ENCODE measurements at places on chromosomes 2 and 18.

DNA sequence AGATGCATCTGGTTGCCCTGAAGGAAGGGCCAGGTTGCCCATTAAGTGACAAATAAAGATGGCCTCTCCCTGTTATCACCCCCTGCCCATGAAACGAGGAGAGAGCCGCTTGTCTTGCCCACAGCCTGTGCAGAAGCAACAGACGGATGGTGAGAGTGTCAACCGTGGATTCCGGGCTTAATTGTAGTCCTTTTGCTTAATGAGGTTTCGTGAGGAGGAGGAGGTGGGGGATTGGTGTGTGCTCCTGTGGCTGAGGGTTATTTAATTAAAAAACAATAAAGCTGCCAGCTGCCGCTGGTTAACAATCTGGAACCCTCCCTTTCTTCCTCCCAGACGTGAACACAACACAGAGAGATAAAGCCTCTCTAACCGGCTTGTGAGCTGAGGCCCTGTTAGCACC is 188.0 kb upstream of the PARD3B start:
- no peak overlapping the region for H3K4me3 ChIP-seq
- no peak for DNase-seq
- no peaks in the 10 kb centered on the region for H3K36me3 ChIP-seq
- H3K27ac ChIP-seq, result no peak overlapping the region

DNA sequence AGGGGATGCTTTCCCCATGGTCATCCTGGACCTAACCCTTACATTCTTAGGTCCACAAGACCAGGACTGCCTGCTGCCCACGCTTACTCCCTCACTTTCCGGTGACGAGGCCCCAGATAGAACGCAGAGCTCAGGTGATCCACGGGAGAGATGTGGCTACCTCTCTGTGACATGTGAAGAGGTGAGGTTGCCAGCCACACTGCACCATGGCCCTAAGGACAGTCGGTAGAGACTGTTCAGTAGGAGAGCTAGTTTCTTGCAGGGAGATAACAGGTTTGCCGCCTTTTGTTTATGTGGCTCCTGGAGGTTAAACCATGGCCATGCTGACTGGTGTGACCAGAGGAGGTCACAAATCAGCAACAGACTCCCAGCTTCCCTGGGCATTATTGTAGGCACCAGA is 71.4 kb downstream of the WDSUB1 start:
- no peak overlapping the region for H3K4me3 ChIP-seq
- no peak overlapping the region for H3K27ac ChIP-seq
- DNase-seq, result no peak
- no peaks in the 10 kb centered on the region for H3K27me3 ChIP-seq
- H3K36me3 ChIP-seq, result peaks cover 59% of the 10 kb centered on the region

DNA sequence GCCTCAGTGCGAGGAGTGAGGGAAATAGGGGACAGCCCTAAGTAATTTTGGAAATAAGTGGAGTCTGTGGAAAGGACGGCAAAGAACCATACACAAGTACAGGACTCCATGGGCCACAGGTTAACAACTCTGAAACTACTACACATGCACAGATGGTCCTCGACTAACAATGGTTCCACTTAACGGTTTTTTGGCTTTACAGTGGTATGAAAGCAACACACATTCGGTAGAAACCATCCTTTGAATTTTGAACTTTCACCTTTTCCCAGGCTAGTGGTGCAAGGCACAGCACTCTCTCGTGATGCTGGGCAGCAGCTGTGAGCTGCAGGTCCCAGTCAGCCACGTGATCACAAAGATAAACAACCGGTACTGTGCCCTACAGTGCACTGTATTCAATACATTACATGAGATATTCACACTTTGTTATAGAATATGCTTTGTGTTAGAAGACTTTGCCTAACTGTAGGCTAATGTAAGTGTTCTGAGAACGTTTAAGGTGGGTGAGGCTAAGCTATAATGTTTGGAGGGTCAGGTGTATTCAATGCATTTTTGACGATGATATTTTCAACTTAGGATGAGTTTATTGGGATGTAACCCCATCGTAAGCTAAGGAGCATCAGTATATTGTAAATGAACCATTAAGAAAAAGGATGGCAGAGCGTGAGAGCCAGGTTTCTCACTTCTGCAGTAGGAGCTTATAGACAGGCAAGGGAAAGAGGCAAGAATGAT is 44.6 kb downstream of the TBC1D8 start:
- no peaks in the 10 kb centered on the region for H3K27me3 ChIP-seq
- peaks cover 80% of the 10 kb centered on the region for H3K4me1 ChIP-seq
- H3K27ac ChIP-seq, result peak overlapping the region; percentile 49
- peak; percentile 76 for DNase-seq
- H3K4me3 ChIP-seq, result no peak overlapping the region

GRCh38 chr2:990970-991369 is 40.3 kb downstream of the SNTG2 start:
- no peak overlapping the region for H3K4me3 ChIP-seq
- no peaks in the 10 kb centered on the region for H3K27me3 ChIP-seq
- no peaks in the 10 kb centered on the region for H3K36me3 ChIP-seq

DNA sequence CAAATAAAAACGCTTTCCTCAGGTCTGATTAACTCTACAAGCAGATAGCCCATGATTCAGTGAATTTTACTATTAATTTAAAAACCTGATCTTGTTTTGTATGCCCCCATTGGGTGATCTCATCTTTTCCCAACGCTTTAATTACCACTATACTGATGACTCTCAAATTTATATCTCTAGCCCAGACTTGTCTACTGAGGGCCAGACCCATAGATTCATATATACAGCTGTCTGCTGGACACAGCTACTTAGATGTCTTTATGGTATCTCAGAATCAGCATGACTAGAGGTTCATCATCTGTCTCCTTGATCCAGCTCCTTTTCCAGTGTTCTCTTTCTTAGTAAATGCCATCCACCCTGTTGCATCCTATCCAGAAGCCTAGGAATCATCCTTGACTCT is 33.8 kb downstream of the TAF1B start:
- no peaks in the 10 kb centered on the region for H3K4me1 ChIP-seq
- H3K27ac ChIP-seq, result no peak overlapping the region
- DNase-seq, result no peak
- peaks cover 17% of the 10 kb centered on the region for H3K36me3 ChIP-seq
- no peak overlapping the region for H3K4me3 ChIP-seq

GRCh38 chr2:107694667-107695066 is 132.0 kb upstream of the RGPD4 start:
- no peaks in the 10 kb centered on the region for H3K36me3 ChIP-seq
- H3K27ac ChIP-seq, result no peak overlapping the region

GRCh38 chr18:55546851-55547704 is 40.9 kb downstream of the TCF4 start:
- H3K4me1 ChIP-seq, result no peaks in the 10 kb centered on the region
- H3K4me3 ChIP-seq, result peak overlapping the region; percentile 13
- H3K27ac ChIP-seq, result no peak overlapping the region
- H3K27me3 ChIP-seq, result no peaks in the 10 kb centered on the region

- H3K27ac ChIP-seq, result no peak overlapping the region
- no peaks in the 10 kb centered on the region for H3K36me3 ChIP-seq
- H3K4me3 ChIP-seq, result no peak overlapping the region
- H3K4me1 ChIP-seq, result peaks cover 21% of the 10 kb centered on the region
These were observed 3.3 kb upstream of the OSBPL6 start for GRCh38 chr2:178191004-178191508.

GRCh38 chr2:235278771-235279355 is 215.0 kb upstream of the AGAP1 start:
- H3K27me3 ChIP-seq, result no peaks in the 10 kb centered on the region
- H3K36me3 ChIP-seq, result no peaks in the 10 kb centered on the region
- no peak overlapping the region for H3K27ac ChIP-seq
- H3K4me1 ChIP-seq, result no peaks in the 10 kb centered on the region
- no peak overlapping the region for H3K4me3 ChIP-seq

- DNase-seq, result no peak
- no peaks in the 10 kb centered on the region for H3K4me1 ChIP-seq
- no peaks in the 10 kb centered on the region for H3K27me3 ChIP-seq
- peaks cover 98% of the 10 kb centered on the region for H3K36me3 ChIP-seq
- no peak overlapping the region for H3K27ac ChIP-seq
These were observed 28.9 kb downstream of the LMAN2L start for GRCh38 chr2:96710985-96711384.

GRCh38 chr2:77831898-77832297 is 309.7 kb upstream of the LRRTM4 start:
- no peaks in the 10 kb centered on the region for H3K27me3 ChIP-seq
- H3K4me3 ChIP-seq, result no peak overlapping the region
- H3K27ac ChIP-seq, result no peak overlapping the region
- H3K4me1 ChIP-seq, result no peaks in the 10 kb centered on the region
- H3K36me3 ChIP-seq, result no peaks in the 10 kb centered on the region
- no peak for DNase-seq

DNA sequence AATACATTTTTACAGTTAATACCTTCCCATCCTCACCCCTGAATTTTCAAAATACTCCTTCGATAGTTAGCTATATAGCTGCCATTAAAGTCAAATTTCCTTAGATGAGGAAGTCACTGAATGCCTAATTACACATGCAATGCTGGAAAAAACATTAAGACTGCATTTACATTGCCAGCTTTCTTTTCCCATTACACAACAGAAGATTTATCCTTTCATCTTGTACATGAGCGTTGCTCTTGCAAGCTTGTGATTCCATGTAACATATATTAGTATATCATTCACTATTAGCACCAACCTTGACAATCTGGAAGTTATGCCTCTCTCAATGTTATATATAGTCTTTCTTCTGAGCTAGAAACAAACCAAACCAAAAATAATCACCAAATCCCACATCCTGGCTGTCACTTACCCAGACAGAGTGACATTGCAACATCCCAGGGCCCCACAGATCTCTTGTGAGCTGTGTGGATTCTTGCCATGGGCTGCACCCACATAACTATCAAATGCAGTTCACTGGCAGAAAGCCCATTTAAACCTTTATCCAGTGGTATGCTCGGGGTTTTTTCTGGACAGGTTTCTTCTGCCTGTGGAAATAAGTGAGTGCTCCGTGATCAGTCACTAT is 79.2 kb upstream of the PAPOLG start:
- DNase-seq, result peak; percentile 25
- H3K4me3 ChIP-seq, result no peak overlapping the region
- H3K27ac ChIP-seq, result no peak overlapping the region
- H3K36me3 ChIP-seq, result no peaks in the 10 kb centered on the region

GRCh38 chr2:234099266-234099665 is 48.8 kb downstream of the SPP2 start:
- no peak overlapping the region for H3K27ac ChIP-seq
- H3K4me1 ChIP-seq, result no peaks in the 10 kb centered on the region
- DNase-seq, result no peak

GRCh38 chr2:215286309-215286708 is 25.6 kb upstream of the ATIC start:
- H3K4me1 ChIP-seq, result no peaks in the 10 kb centered on the region
- no peaks in the 10 kb centered on the region for H3K27me3 ChIP-seq
- DNase-seq, result no peak
- H3K4me3 ChIP-seq, result no peak overlapping the region
- no peak overlapping the region for H3K27ac ChIP-seq

DNA sequence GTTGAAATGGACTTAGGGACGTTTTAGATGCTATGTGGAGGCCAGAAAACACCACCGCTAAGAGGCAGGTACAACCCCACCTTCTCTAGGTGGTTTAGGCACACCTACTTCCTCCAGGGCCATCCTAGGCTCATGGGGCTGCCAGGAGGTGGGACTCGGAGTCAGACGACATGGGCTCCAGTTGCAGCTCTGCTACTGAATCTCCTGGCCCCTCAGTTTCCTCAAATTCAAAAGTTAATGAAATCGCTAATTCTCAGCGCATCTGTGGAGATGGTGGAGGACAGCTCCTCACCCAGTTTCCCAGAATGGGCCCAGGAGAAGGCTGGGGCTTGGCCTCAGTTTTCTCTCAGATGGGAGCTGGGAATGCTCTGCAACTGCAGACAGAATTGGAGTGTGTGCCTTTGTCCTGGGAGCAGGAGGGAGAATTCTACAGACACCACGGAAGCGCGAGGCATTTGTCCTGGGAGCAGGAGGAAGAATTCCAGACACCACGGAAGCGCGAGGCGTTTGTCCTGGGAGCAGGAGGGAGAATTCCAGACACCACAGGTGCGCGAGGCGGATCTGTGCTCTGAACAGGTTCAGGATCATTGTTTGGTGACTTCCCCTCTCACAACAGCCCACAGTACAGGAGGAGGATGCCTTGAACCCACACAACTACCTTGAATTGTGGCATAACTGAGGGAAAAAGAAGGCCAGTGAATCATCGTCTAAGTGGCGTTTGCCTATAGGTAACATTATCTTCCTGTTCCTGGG is 103.7 kb upstream of the PXDN start:
- H3K4me3 ChIP-seq, result no peak overlapping the region
- no peaks in the 10 kb centered on the region for H3K36me3 ChIP-seq
- no peaks in the 10 kb centered on the region for H3K4me1 ChIP-seq
- no peak overlapping the region for H3K27ac ChIP-seq
- DNase-seq, result no peak

GRCh38 chr18:35418610-35419009 is 41.5 kb upstream of the ZNF396 start:
- no peaks in the 10 kb centered on the region for H3K4me1 ChIP-seq
- H3K27ac ChIP-seq, result no peak overlapping the region
- no peaks in the 10 kb centered on the region for H3K27me3 ChIP-seq
- H3K4me3 ChIP-seq, result no peak overlapping the region

GRCh38 chr2:160838691-160839090 is 321.5 kb upstream of the TANK start:
- H3K4me3 ChIP-seq, result no peak overlapping the region
- H3K4me1 ChIP-seq, result no peaks in the 10 kb centered on the region
- H3K27ac ChIP-seq, result no peak overlapping the region
- no peaks in the 10 kb centered on the region for H3K27me3 ChIP-seq
- H3K36me3 ChIP-seq, result no peaks in the 10 kb centered on the region
- DNase-seq, result no peak

DNA sequence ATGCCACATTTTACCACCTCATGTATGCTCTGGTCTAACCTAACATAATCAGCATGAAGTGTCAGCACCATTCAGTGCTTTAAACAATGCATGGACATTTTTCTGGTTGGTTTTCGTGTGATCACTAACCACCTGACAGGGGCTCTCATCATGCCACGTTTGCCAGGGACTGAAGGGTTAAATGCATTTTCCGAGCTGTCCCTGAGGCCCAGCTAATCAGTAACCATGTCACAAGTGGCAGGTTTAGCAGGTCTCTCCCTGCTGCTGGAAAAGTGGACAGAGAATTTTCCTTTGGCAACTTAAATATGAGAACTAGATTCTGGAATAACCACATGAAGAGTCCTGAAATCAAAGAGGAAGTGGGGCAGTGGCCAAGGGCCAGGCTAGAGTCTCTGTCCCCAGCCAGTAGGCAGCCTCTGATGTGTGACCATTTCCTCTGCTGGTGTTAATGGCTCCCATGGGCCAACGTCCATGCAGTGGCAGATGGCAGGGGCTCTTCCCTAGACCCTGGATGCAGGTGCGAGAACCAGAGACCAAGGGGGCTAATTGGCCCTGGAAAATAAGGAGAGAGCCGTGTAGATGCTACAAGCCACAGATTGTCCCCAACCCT is 69.5 kb downstream of the TPGS2 start:
- no peak overlapping the region for H3K27ac ChIP-seq
- H3K36me3 ChIP-seq, result no peaks in the 10 kb centered on the region
- DNase-seq, result peak; percentile 23
- peaks cover 12% of the 10 kb centered on the region for H3K4me1 ChIP-seq

DNA sequence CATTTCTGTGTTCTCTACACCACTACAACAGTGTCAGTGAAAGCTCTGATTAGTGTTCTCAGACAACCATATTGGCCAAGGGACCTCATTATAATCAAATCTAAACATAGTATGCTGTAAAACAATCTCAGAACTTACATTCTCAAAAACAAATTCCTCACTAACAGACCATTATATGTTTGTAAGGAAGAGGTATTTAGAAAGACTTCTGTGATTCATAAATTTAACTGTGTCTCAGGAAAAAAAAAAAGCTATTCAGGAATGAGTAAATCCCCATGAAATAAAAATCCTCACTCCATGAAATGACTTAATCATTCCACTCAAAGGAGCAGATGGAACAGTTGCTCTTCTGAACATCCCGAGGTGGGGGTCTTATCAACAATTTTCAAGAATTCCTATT is 413.0 kb downstream of the CDH2 start:
- H3K27ac ChIP-seq, result no peak overlapping the region

All from stomach (tissue), 19 donors.